ENCODE measurements at places on chromosomes 2 and 18.

- DNase-seq = peak; percentile 68
Measured at GRCh38 chr2:46876741-46877384, 38.7 kb downstream of the MCFD2 start.

DNA sequence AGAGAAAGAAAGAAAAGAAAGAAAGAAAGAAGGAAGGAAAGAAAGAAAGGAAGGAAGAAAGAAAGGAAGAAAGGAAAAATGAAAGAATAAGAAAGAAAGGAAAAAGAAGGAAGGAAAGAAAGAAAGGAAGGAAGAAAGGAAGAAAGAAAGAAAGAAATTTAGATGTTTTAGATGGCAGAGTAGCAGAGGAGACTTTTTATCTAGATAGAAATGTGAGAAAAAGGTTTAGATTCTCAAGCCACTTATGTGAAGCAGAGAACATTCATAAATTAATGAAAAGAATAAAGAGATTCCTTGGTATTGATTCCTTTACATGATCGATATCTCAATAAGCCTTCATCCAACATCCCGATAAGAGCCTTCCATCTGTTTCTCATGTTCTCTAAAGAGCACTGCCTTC is 513.5 kb downstream of the CNTNAP5 start:
- no peak for DNase-seq

DNA sequence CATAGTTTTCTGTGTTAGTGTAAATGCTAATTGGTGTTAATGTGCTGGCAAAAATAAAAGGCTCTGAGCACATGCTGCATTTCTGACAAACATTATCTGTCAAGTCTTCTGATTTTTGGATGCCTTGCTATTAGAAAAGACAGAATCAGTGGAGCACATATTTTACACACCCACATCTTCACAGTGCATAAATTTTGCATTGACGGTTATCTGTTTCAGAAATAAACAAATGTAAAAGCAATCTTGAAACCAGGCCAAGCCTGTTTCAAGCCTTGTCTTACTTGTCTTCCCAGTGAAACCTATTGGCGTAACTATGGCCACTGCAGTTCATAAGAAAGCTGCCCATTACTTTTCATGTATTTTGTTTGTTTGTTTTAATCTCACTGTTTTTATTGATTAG is 333.7 kb upstream of the CDH19 start:
- DNase-seq = no peak

- DNase-seq = no peak
Measured at GRCh38 chr2:195119231-195119630, 537.8 kb upstream of the SLC39A10 start.

- DNase-seq = no peak
Measured at GRCh38 chr2:68901199-68901514, 30.0 kb upstream of the BMP10 start.

DNA sequence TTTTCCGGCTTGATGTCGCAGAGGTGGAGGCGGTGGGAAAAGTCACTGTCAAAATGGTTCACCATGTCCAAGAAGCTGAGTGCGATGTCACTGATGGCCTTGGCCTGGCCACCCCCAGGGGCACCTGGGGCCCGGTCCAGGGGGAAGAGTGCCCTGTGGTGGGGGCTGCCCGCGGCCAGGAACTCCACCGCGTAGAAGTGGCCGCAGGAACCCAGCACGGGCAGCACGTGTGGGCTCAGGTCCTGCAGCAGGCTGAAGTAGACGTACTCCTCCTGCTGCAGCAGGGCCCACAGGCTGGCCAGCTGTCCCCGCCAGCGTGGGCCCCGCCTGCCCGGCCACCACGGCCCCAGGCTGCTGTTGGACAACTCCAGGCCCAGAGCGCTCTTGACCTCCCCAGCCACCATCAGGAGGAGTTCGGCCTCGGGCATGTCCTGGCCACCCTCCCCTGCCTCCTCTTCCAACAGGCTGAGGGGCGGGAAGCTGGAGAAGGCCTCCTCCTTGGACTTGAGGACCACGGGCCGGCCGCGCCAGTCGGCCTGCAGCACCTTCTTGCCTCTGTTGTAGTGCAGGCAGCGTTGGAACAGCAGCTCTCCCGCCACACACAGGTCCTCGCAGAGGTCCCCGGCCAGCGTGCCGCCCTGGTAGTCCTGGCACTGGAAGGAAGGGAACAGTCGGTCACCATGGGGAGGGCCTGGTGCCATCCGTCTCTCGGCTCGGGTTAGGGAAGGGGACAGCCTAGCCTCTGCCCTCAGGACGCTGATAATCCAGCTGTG is 10.3 kb downstream of the DIPK1C start:
- DNase-seq = no peak

GRCh38 chr2:225694664-225695063 is 295.2 kb downstream of the NYAP2 start:
- DNase-seq = no peak

DNA sequence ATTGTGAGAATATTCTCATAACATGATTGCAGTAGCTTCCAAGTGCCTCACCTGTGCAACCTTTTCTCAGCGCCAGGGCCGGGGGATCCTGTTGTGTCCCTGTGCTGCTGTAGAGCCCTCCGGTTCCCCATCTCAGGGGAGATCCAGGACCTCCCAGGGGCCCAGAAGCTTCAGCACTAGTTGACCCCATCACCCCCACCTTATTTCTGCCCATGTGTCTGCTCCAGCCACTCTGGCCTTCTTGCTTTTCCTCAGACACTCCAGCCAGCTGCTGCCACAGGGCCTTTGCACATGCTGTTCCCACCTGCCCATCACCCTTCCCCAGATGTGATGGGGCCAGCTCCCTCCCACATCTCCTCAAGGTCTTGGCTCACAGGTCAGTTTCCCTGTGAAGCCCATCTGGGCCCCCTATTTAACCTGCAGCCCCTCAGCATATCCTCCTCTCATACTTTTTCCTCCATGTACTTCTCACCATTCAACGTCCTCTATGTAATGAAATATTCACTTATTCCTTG is 226.5 kb downstream of the SEPTIN10 start:
- no peak for DNase-seq

GRCh38 chr2:122167515-122167914 is 412.1 kb downstream of the TSN start:
- DNase-seq = no peak

DNA sequence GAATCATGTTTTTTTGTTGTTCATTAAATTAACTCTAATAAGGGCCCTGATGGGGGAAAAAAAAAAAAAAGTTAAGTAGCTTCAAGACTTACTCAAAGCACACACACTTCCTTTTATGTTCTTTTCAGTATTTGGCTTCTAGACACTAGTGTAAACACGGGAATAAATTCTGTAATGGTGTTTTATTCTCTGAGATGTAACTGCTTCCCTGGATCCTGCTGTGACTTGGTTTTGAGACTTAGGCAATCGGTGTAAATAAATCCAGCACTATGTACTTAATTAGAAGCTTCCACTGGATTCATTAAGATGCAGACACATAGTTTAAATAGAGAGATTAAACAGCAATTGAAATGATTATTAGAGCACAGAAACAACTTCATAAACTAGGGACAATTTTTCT is 26.1 kb upstream of the AP1S3 start:
- DNase-seq = peak; percentile 3

DNA sequence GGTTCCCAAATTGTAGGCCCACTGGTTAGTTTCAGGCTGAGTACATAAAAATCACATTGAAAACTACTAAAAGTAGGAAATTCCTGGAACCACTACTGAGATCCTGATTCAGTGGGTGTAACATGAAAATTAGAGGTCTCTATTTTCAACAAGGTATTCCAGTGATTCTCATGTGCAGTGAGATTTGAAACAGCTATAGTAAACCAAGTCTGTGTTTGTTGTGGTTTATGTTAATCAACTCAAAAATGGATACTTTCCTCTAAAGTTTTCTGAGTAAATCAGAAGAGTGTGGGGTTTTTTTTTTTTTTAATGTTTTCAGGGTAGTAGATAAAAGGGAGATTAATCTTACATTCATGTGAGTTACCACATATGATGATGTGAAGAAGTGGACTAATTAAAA is 42.4 kb upstream of the LIMS1 start:
- DNase-seq = no peak

- DNase-seq = no peak
Measured at GRCh38 chr2:11024259-11024645, 112.5 kb downstream of the KCNF1 start.

- no peak for DNase-seq
Measured at GRCh38 chr2:196239622-196240587, 68.5 kb upstream of the STK17B start.

GRCh38 chr2:202269585-202269984 is 4.0 kb downstream of the NOP58 start:
- DNase-seq = no peak

DNA sequence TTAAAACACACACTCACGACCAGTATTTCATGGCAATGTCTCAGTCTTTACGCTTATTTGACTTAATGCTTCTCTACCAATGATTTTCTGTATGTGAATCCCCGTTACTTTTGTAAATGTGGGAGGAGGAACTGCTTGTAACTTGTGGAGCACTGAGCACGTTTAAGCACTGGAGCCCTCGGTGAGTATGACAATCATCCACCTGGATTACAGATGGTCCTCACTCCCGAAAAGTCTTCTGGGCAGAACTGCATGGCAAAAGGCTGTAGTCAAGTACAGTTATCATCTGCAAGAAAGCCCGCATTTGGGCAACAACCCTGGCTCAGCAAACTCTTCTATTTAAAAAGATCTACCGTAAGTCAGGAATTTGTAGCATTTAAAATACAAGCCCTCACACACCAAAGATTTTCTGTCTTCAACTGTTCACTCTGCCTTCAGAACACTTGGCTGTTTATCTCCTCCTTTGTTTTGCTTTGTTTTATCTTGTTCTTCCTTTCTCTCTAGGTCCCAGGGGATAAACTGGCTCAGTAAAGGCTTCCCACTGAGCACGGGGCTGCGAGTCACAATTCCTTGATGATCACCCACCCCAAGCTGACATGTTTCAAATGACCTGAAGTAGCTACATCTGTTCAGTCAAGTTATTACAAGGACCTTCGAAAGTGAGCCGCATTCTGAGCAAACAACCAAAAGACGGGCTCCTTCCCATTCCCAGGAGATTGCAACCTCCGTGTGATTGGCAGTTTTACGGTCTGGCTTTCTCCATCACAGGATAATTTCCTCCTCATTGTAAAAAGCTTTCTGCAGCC is 102.2 kb downstream of the DLGAP1 start:
- no peak for DNase-seq

DNA sequence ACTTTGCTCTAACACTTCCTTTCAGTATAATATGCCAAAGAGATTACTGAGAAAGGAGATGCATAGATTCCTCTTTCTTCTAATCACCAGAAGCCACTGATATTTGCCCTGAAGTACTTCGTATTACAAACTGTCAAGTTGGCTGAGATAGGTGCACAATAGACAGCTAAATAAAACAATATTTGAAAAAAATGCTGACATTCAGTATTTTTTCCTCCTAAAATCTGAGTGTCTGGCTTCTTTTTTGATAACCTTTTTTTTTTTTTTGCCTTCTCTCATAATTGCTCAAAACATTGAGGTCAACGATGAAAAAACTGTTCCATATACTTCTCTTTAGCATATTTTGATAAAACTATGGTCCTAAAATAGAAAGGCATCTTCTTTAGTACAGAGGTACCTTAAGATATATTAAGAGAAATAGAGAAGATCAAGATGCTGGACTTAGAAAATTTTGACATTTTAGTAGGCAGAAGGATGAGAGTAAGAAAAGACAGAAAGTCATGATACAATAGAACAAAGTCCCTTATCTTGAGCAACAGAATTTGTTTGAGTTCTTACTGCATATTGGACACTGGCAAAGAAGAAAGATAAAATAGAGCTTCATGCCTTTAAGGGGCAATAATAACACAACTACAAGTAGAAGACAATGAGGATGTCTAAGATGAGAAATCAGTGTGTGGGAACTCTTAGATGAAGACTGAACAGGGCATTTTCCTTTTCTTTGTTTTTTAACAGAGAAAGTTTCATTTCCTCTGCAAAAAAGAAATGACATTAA is 220.7 kb downstream of the PTH2R start:
- no peak for DNase-seq

- DNase-seq = no peak
Measured at GRCh38 chr2:37367984-37368383, 23.6 kb downstream of the QPCT start.

DNA sequence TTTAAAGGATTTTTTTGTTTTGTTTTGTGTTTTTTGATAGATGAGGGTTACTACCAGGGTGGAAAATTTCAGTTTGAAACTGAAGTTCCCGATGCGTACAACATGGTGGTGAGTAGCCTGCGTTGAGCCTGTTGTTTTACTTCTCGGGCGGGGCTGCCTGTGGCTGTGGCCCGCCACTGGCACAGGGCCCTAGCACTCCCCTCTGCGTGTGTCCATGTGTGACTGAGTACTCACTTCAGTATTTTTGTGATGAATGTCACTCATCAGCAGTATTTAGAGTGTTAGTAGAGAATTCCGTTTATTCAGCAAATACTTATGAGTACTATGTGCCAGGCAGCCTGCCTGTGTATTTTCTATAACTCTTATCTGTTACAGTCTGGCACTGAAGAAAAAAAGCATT is 44.3 kb upstream of the SCLY start:
- DNase-seq = no peak

DNA sequence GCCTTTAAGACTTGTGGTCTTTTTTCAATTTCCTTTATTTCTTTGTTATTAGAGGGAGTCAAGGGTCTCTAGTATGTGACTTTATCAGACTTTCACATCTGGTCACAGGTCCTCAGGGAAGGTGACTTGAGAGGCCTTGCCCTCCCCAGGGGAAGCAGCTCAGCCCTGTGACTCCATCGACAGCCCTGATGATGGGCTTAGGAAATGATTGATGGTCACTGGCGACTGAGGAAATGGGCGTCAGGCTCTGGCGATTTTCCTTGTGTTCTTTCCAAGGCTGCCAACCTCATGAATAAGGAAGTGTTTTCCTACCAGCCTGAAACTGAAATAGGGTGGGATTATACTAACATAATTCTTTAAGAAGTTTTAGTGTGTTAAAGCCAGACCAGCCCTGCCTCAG is 21.1 kb downstream of the SERPINE2 start:
- no peak for DNase-seq

- no peak for DNase-seq
Measured at GRCh38 chr2:200584639-200585038, 1.2 kb upstream of the AOX1 start.

DNA sequence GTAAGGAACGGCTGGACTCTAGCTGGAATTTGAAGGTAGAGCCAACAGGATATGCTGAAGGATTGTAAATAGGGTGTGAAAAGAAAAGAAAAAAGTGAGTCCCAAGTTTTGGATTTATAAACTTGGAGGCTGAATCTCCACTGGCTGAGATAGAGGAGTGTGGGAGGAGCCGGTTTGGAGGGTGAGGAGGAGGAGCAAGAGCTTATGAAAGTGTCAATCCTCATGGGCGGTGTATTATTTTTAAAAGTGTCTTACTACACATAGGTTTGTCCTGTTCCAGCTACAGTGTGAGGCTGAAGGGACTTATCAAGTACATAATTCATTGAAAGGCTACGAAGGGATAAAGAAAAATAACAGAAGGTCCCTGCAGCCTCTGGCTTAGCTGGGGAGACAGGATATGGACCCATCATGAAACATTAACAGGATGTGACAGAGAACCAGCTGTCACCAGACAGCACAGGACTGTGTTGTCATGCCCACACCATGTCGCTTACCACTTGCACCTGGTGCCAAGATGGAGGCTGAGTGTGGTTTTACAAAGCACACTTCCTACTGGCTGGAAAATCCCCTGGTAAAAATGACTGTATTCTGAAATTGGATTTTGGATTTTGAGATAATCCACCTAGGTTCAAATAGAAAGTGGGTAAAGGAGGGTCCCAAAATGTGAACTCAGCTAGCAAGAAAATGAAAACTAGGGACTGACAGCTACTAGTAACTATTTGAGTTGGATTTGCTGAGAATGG is 2.5 kb upstream of the MREG start:
- peak; percentile 14 for DNase-seq

GRCh38 chr2:3147651-3148530 is 229.7 kb downstream of the EIPR1 start:
- no peak for DNase-seq
